ENCODE measurements at places on chromosomes 12 and 14. TPM values are rescaled to one million over a fixed set of nuclear protein-coding genes. Genes with fewer than 3 reads are reported as not detected.

The CLEC2A gene
- not detected for total RNA-seq

The PRB2 gene
- not detected for total RNA-seq

The SDR9C7 gene
- total RNA-seq: not detected

The NRXN3 gene
- total RNA-seq: not detected

The CAPZA3 gene
- not detected for total RNA-seq

The NUAK1 gene
- not detected for total RNA-seq

The ANKRD33 gene
- total RNA-seq: not detected

The SRGAP1 gene
- total RNA-seq: 0.02 TPM

The PRICKLE1 gene
- not detected for total RNA-seq

The DACT1 gene
- 5.2 TPM for total RNA-seq

The ULK1 gene
- total RNA-seq: 15.6 TPM

The NXPH4 gene
- 0.79 TPM for total RNA-seq

The TEX52 gene
- not detected for total RNA-seq

The IKZF4 gene
- 8.2 TPM for total RNA-seq

The TPH2 gene
- total RNA-seq: not detected

- H3K4me1 ChIP-seq: no peaks in the 10 kb centered on the region
- no peak overlapping the region for H3K27ac ChIP-seq
- no peaks in the 10 kb centered on the region for H3K27me3 ChIP-seq
- no peak overlapping the region for H3K4me3 ChIP-seq
- no peak for DNase-seq
- no peaks in the 10 kb centered on the region for H3K36me3 ChIP-seq
Observed at GRCh38 chr12:101097829-101098580, 112.0 kb downstream of the SLC5A8 start.

DNA sequence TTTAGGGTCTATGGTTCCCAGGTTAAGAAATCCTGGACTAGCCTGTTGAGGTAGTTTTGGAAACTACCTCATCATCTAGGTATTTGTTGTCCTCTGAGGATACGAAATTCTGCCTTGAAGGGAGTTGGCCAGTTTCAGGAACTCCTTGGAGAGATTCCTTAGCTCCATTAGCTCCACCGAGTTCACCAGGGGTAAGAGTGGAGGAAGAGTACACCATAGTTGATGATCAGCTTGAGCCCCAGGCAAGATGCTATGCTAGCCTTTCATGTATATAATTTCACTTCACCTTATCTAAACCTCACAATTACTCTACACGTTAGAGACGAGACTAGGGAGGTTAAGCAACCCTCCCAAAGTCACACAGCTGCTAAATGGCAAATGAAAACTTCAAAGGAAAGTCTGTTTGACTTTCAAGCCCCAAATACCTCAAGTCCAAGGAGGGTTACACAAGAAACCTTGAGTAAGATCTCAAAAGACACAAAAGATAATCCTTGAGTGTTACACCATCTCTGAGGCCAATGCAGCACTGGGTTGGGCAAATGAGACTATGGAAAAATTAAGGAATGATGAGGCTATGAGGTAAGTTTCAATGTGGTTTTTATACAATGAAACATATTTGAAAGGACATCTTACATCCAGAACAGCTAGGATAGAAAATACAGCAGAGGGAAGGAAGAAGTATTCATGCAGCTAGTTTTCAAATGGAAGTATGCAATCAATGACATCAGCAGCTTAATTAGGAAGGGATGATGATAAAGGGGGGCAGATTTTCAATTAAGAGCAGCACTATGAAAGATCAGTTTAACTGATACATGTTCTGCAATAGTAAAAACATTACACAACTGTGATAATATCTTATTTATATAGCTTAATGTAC is 97.2 kb upstream of the KRAS start:
- H3K27ac ChIP-seq: no peak overlapping the region
- no peaks in the 10 kb centered on the region for H3K27me3 ChIP-seq
- peaks cover 6% of the 10 kb centered on the region for H3K4me1 ChIP-seq
- no peak for DNase-seq

DNA sequence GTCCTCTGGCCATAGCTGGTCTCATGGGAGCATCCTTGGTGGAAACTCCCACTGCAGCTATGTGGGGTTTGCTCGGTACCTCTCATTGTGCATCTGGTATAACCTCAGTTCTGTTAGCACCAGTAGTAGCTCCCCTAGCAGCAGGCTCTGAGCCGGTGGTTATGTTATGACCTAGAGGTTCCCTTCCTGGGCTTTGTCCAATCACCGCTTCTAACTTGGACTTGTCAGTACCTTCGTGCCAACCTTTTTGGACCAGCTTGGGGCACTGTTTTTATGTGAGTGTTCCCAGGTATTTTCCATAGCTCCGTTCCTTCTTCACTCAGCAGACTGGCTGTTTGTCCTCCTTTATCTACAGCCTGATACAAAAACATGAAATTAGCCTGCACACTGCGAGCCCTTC is 55.7 kb downstream of the ATG14 start:
- H3K4me3 ChIP-seq: no peak overlapping the region
- H3K27ac ChIP-seq: no peak overlapping the region
- peaks cover 18% of the 10 kb centered on the region for H3K4me1 ChIP-seq
- DNase-seq: no peak
- H3K36me3 ChIP-seq: peaks cover 10% of the 10 kb centered on the region

DNA sequence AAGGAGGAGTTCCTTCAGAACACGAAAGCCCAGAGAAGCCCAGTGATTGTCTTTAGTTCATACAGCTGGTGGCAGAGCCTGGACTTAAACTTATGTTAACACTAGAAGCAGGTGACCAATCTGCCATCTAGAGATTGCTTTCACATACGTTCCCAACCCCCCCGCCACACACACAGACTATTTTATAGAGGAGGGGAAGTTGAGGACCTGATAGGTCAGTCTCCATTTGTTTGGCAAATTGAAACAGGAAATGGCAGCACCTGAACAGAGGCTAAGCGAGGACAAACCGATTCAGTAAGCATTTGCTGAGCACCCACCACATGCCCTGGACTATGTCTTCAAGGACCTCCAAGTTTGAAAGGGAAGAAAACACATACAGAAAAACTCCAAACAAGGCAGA is 4.8 kb upstream of the PLEKHD1 start:
- peaks cover 2% of the 10 kb centered on the region for H3K4me1 ChIP-seq
- peaks cover 19% of the 10 kb centered on the region for H3K27me3 ChIP-seq
- no peak overlapping the region for H3K27ac ChIP-seq
- H3K4me3 ChIP-seq: no peak overlapping the region

DNA sequence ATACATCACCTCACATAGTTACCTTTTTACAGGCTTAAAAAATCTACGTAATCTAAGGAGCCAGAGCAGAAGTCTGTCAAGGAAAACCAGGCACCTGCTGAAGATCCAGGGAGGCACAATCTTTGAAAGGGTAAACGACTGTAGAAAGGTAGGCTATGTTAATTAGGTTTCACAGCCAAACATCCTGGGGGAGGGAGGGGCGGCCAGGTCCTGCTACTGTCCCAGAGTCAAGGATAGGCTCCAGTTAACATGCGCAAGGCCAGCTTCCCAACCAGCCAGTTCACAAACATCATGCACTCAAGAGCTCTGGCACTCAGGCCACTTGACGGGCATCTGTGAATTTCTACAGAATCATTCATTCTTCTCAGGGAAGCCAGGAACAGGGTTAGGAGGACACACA is 22.9 kb downstream of the NIN start:
- H3K36me3 ChIP-seq: peaks cover 20% of the 10 kb centered on the region
- no peak overlapping the region for H3K27ac ChIP-seq
- no peak overlapping the region for H3K4me3 ChIP-seq
- DNase-seq: no peak
- H3K27me3 ChIP-seq: no peaks in the 10 kb centered on the region
- H3K4me1 ChIP-seq: peaks cover 48% of the 10 kb centered on the region

- H3K4me3 ChIP-seq: no peak overlapping the region
- H3K27me3 ChIP-seq: peaks cover 9% of the 10 kb centered on the region
- H3K4me1 ChIP-seq: peaks cover 7% of the 10 kb centered on the region
- peak overlapping the region; percentile 71 for H3K27ac ChIP-seq
- H3K36me3 ChIP-seq: peaks cover 10% of the 10 kb centered on the region
- peak; percentile 49 for DNase-seq
Observed at GRCh38 chr14:103361867-103362266, 23.3 kb upstream of the MARK3 start.

DNA sequence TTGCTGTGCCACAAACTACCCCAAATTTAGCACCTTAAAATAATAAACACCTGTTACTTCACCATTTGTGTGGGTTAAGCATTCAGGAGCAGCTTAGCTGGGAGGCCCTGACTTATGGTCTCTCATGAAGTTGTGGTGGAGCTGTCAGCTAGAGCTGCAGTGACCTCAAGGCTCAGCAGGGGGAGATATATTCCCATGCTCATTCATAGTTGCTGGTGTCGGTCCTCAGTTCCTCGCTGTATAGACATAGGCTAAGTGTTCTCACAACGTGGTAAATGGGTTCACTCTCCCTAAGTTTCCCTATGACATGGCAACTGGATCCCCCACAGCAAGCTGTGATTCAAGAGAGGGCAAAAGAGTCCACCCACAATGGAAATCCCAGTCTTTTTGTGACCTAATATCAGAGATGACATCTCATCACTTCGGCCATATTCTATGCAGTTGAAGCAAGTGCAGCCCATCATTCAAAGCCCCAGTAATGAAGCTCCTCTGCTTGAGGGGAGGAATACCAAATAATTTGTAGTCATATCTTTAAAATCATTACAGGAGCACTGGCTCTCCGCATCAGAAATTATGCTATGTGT is 41.1 kb downstream of the PRB3 start:
- no peaks in the 10 kb centered on the region for H3K27me3 ChIP-seq
- DNase-seq: peak; percentile 67
- no peak overlapping the region for H3K4me3 ChIP-seq

GRCh38 chr14:93347850-93348249 is 868 bp downstream of the COX8C start:
- no peaks in the 10 kb centered on the region for H3K36me3 ChIP-seq
- H3K4me3 ChIP-seq: no peak overlapping the region
- H3K4me1 ChIP-seq: no peaks in the 10 kb centered on the region
- no peak overlapping the region for H3K27ac ChIP-seq
- no peak for DNase-seq
- no peaks in the 10 kb centered on the region for H3K27me3 ChIP-seq

- no peaks in the 10 kb centered on the region for H3K36me3 ChIP-seq
- H3K4me3 ChIP-seq: no peak overlapping the region
- no peak for DNase-seq
- H3K4me1 ChIP-seq: peaks cover 10% of the 10 kb centered on the region
Observed at GRCh38 chr14:21023174-21023573, 1.7 kb downstream of the NDRG2 start.

DNA sequence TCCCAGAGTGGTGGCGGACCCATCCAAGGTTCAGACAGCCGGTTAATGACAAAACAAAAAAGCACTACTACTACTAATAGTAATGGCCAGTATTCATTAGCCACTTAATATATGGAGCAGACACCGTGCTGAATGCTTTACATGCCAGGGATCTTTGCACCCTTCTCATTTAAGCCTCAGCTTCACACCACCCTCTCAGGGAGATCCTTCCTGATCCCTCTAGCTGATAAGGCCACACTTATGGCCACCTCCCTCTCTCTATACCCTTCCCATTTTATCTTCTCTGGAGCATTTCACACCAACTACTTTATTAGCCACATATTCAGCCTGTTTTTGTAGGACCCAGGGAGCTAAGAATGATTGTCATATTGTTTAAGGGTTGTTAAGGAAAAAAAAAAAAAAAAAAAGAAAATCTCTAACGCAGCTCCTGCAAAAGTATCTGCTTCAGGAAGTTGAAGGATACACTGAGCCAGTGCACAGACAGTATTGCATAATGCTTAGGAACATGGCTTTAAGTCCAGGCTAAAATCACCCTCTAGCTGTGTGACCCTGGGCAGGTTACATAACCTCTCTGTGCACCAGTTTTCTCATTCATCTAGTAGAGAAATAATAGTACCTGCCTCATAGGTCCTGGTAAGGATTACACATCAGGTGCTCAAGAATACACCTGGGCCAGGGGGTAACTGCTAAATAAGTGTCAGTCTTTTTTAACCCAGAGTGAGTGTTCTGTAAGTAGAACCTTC is 29.4 kb downstream of the NUAK1 start:
- no peaks in the 10 kb centered on the region for H3K36me3 ChIP-seq
- peaks cover 21% of the 10 kb centered on the region for H3K27me3 ChIP-seq

- H3K4me1 ChIP-seq: no peaks in the 10 kb centered on the region
- H3K27ac ChIP-seq: no peak overlapping the region
- no peak for DNase-seq
- H3K4me3 ChIP-seq: no peak overlapping the region
Observed at GRCh38 chr14:99571303-99571986, 32.6 kb downstream of the CCDC85C start.

GRCh38 chr12:39920222-39920621 is 185.7 kb downstream of the SLC2A13 start:
- no peak for DNase-seq
- no peak overlapping the region for H3K27ac ChIP-seq
- H3K4me3 ChIP-seq: no peak overlapping the region
- H3K36me3 ChIP-seq: no peaks in the 10 kb centered on the region
- H3K27me3 ChIP-seq: no peaks in the 10 kb centered on the region

DNA sequence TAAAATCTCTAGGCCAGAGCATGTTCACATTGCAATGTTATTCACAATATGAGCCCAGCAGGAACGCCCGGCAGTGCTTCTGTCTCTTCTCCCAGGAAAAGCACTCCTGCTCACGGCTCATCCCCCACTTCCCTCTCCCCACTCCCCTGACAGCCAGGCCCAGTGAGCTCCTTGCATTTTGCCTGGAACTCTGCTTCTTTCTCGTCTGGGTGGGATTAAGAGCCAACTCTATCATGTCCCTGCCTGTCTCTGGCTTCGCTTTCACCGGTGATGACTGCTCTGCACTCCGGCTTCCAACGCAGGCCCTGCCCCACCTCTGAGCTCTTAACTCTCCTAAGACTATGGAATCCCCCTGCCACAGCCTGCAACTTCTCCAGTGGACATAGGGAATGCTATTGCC is 2.5 kb downstream of the PLEK2 start:
- H3K4me1 ChIP-seq: peaks cover 15% of the 10 kb centered on the region
- no peaks in the 10 kb centered on the region for H3K36me3 ChIP-seq
- no peaks in the 10 kb centered on the region for H3K27me3 ChIP-seq
- H3K4me3 ChIP-seq: no peak overlapping the region
- no peak overlapping the region for H3K27ac ChIP-seq

- no peaks in the 10 kb centered on the region for H3K4me1 ChIP-seq
- DNase-seq: no peak
- no peak overlapping the region for H3K4me3 ChIP-seq
Observed at GRCh38 chr14:51447411-51447810, 204.3 kb upstream of the FRMD6 start.

DNA sequence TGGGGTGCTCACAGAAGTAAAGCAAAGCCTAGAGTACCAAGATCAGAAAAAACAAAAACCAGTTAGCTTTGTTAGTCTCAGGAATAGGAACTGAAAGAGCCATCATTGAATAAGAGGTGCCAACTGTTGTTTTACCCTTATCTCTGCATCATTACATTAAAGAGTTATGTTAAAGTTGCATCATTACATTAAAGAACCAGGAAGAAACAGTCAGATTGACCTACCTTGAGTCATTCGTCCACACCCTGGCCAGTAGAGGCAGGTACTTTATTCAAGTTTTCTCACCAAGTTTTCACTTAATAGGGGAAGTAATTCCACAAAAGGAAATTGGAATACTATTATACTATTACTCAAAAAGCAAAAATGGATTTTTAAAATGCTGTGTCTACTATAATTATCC is 121.7 kb upstream of the CNOT2 start:
- no peak overlapping the region for H3K27ac ChIP-seq
- no peaks in the 10 kb centered on the region for H3K4me1 ChIP-seq
- no peak overlapping the region for H3K4me3 ChIP-seq
- no peak for DNase-seq
- H3K36me3 ChIP-seq: no peaks in the 10 kb centered on the region
